ENCODE measurements at places on chromosomes 6 and 20.

DNA sequence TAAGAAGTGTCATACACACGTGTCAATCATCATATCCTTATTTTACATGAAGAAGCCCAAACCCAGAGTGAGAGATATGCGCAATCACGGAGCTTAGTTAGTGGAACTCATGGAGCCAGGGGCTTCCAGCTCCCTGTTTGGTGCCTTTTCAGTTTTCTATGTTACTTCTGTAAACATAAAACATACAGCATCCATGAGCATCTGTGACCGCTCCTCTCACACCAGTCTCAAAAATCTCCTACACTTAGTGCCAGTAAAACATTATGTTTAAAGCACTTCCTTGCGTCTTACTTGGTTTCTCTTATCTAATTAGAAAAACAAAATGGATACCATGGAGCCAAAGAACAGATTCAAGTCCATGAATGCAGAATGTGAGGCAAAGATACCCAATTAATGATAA lies 240.4 kb downstream of the SLC35F1 start:
- DNase-seq = no peak

GRCh38 chr6:143545976-143546547 lies 34.5 kb upstream of the FUCA2 start:
- DNase-seq = no peak

DNA sequence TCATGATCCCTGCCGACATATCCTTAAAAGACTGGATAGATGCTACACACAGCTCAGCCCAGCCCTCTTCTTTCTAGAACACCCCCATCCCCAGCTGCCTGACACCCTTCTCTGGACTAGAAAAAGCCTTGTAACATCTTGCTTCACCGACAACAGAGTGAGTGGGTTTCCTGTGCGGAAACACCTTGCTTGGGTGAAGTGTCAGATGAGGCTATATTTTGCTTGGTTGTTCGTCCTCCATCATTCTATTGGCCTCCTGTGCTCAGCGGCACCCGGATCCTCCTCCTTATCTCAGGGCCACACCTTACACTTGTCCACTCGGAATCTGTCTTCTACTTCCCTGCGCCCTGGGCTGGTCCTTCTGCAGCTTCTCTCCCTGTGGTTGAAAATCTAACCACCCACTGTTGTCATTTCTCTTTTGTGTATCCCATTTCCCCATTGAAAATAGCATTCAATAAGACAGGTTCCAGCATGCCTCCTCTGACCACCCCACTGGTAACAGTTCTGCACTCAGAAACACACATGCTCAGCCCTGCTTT lies 101.3 kb upstream of the MLN start:
- DNase-seq = no peak

GRCh38 chr20:1965520-1966351 lies 28.1 kb downstream of the PDYN start:
- peak; percentile 89 for DNase-seq

DNA sequence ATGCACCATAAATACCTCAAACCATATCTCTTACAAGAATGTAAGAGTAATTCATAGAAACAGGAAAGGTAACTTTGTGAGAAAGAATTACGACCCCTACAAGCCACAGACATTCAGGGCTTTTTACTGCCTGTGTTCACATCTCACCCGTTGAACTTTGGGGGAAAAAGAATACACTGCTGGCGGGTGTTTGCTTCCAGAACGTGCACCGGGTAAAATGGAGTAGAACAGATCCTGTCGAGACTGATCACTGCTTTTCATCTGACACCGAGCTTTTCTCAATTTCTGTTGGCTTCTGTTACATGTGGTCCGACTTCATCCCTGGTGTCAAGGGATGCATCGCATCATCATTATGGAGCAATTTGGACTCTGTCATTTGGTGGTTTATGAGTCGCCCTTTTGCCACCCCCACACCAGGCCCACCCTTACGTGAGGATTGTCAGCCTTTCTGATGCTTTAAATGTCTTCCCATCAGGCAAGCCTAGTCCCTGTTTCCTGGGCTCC lies 219.2 kb upstream of the ZFP64 start:
- no peak for DNase-seq

DNA sequence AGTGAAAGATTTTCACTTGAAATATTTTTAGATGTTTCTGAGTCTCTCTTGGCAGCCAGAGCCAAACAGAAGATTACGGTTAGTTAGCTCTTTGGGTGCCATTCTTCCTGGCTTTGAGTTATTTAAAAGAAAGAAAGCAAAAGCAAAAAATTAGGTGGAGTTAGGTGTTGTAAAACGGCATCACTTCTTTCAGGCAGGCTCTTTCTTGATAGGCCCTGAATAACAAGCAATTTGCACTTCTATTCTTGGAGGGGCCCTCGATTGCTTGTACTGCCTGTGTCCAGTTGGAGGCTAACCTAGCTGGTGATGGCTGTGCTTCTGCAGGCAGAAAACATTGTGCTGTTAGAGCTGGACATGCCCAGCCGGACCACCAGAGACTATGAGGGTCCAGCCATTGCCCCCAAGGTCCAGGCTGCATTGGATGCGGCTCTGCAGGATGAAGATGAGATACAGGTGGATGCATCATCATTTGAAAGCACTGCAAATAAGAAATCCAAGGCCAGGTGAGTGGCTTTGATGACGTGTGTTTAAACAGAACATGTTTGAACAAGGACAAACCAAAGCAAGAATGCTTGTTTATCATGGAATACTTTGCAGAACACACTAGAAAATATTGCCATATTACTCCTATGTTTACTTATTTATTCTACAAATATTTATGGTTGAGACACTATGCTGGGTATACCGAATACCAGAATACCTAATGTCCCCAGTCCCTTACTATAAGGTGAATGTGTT lies 28.1 kb upstream of the ASXL1 start:
- no peak for DNase-seq

DNA sequence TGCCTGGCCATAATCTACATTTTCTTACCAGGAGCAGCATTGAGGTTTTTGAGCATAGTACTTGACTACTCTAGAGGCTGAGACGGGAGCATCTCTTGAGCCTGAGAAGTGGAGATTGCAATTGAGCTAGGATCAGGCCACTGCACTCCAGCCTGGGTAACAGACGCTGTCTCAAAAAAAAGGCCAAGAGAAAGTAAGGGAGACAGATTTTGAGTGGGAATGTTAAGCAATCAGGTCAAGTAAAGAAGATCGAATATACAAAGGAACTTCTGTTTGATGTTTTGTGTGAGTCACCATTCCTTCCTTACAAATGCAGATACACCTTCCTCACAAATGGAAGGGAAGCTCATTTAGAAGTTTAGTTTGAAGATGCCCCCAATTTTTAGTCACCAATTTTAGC lies 4.4 kb downstream of the PNRC1 start:
- no peak for DNase-seq

DNA sequence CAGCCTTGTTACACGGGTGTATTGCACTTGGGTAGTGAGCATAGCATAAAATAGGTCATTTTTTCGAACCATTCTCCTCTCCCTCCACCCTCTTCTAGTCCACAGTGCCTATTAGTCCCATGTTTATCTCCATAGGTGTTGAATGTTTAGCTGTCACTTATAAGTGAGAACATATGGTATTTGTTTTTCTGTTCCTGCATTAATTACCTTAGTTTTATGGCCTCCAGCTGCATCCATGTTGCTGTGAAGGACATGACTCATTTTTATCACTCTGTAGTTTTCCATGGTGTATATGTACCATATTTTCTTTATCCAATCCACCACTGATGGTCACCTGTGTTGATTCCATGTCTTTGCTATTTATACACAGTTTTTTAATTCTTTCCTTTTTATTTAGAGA lies 889.5 kb downstream of the EYS start:
- DNase-seq = no peak

- no peak for DNase-seq
These were observed 54.3 kb upstream of the GATA5 start for GRCh38 chr20:62529896-62530642.

GRCh38 chr20:47642118-47642517 lies 140.4 kb downstream of the NCOA3 start:
- no peak for DNase-seq

DNA sequence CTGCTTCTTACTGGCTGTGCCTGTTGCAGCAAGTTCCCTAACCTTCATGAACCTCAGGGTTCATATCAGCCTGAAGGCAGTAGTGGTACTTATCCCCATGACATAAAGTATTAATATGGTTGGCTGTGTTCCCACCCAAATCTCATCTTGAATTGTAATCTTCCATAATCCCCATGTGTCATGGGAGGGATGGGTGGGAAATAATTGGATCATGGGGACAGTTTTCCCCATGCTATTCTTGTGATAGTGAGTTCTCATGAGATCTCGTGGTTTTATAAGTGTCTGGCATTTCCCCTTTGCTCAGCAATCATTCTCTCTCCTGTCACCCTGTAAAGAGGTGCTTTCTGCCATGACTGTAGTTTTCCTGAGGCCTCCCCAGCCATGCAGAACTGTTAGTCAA lies 61.8 kb downstream of the FAM229B start:
- no peak for DNase-seq

GRCh38 chr6:108804956-108805355 lies 43.3 kb upstream of the ARMC2 start:
- no peak for DNase-seq

DNA sequence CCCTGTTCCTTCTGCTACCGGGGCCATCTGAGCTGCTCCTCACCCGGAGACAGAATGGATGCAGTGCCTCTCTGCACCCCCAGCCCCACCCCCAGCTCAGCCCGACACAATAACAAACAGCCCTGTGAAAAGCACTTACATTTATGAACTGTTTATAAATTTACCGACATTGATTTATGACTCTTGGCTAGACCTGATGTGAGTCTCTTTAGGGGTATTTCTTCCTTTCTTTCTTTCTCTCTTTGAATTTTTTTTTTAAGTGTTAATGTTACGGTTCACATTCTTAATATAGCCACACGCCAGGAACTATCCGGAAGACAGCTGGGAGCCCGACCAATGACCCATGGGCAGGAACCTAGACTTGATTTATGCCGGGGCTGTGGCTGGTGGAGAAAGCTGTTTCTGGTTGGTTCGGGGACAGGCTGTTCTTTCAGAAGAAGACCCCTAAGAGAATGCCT lies 266.3 kb downstream of the CDC5L start:
- no peak for DNase-seq

DNA sequence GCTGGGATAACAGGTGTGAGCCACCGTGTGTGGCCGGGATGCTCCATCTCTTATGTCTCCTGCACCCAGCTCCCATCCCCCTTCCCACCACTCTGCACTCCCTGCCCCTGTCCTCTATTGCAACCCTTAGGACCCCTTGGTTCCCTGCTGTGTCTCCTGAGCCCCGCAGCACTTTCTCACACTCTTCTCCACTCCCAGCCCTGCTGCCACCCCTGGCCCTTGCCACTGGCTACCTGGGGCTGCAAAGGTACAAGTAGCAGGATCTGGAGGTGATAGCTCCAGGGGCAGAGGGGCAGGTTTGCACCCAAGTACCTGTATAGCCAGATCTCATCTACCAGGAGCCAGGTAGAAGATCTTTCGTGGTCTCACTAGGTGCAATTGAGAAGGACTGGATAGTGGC lies 6.6 kb upstream of the CPXM1 start:
- no peak for DNase-seq

DNA sequence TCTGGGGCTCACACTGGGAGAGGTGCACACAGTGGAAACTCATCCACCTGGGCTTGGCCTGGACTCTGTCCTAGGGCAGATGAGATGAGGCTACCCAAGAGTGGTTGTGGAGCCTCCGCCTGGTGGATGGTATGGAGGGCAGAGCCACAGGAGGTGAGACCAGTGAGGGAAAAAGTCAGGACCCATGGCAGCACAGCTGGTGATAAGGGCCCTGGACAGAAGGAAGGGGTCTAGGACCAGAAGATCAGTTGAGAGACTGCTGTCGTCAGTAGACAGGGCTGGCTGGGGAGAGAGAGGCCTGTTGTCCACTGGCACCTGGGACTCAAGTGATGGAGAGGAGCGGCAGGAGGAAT lies 29.8 kb downstream of the PLCG1 start:
- no peak for DNase-seq

GRCh38 chr6:28811873-28812272 lies 111.9 kb downstream of the TRIM27 start:
- DNase-seq = no peak

DNA sequence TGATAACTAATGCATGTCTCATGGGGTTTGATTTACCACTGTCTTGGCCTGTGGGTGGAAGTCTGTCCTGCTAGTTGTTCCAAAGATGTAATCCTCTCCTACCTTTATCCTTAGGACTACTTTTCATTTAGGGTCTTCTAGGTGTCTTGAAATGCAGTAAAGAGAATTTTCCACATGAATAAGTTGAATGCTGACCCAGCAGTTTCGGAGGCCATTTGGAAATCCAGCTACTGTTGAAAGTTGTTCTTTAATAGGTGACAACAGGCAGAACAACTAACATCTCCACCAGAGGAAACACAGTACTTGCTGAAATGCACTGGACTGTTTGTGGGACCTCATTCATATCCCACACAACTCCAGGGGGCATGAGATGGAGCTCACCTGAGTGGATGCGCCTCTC lies 478.1 kb downstream of the BTBD3 start:
- no peak for DNase-seq

Data from stimulated activated CD4-positive, alpha-beta T cell treated with anti-CD3 and anti-CD28 coated beads, Interleukin-2, amount 100 ng/mL, for 48 hours (primary cell).